ENCODE measurements at places on chromosomes 4 and X.

- no peak for DNase-seq
Measured at GRCh38 chrX:66130469-66130868, 33.6 kb upstream of the HEPH start.

- DNase-seq: no peak
Measured at GRCh38 chrX:104432321-104432720, 133.7 kb upstream of the IL1RAPL2 start.

DNA sequence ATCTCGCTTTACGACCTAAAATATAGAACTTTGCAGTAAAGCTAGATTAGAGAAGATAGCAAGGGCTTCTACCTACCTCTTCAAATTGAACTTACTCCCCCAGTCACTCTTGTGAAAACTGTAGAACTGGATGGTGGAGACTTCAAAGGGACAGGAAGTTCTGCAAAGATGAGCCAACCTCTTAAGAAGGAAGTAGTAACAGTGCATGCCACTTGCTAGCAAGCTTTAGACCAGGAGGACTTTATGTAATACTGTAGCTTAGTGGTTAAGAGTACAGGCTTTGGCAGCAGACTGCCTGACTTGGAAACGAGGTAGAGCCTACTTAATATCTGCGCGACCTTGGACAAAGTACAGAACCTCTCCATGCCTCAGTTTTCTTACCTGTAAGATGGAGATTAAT lies 27.5 kb upstream of the VBP1 start:
- peak; percentile 61 for DNase-seq

- DNase-seq: no peak
Measured at GRCh38 chrX:39158801-39159657, 357.8 kb downstream of the MID1IP1 start.

DNA sequence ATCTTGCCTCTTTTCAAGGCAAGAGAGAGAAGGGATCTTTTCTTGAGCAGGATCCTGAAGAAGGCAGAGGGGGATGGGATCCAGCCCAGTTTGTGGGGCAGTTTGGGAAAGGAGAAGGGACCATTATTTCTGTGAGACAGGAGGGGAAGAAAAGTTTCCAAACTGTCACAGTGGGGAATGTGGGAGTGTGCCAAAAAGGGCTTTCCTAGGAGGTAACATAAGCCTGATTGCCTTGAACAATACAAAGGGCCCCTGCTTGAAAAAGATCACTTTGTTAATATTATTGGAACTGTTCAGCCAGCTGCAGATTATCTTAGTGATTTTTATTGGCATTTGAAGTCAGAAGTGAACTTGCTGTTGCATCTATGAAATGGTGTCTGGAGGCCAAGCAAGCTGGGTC lies 55.2 kb downstream of the MTM1 start:
- no peak for DNase-seq

GRCh38 chr4:133624744-133625143 lies 475.6 kb downstream of the PCDH10 start:
- DNase-seq: no peak

DNA sequence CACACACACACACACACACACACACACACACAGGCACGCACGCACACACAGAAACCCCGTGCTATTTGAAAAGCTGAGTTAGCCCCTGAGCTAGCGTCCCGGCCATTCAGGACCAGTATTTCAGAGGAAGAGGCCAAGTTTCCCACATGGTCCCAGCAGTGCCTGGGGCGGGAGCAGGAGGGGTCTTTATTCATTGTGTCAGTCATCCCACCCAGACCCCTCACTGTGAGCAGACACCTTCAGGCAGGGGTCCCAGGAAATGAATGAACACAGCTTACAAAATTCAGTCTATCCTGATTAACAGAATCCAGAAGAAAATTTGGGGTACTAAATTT lies 58.1 kb downstream of the ZFYVE28 start:
- DNase-seq: no peak

GRCh38 chr4:13665701-13666660 lies 38.5 kb upstream of the BOD1L1 start:
- DNase-seq: no peak

- DNase-seq: no peak
Measured at GRCh38 chr4:19945501-19945900, 306.2 kb upstream of the SLIT2 start.

- no peak for DNase-seq
Measured at GRCh38 chr4:105996845-105997244, 101.6 kb downstream of the NPNT start.

GRCh38 chrX:7134981-7135380 lies 12.5 kb upstream of the STS start:
- no peak for DNase-seq

- no peak for DNase-seq
Measured at GRCh38 chr4:169940460-169940859, 85.7 kb downstream of the MFAP3L start.

GRCh38 chr4:141046255-141046654 lies 87.0 kb downstream of the RNF150 start:
- DNase-seq: no peak

- no peak for DNase-seq
Measured at GRCh38 chr4:186642530-186642929, 81.1 kb downstream of the FAT1 start.

GRCh38 chr4:95761426-95761825 lies 78.5 kb upstream of the PDHA2 start:
- DNase-seq: no peak

- DNase-seq: no peak
Measured at GRCh38 chr4:90845777-90846176, 718.6 kb downstream of the CCSER1 start.

- no peak for DNase-seq
Measured at GRCh38 chrX:30302956-30303355, 6.2 kb downstream of the NR0B1 start.
